Kidney epithelial cell (primary cell): ENCODE measurements at places on chromosomes 4 and X. TPM values are rescaled to one million over a fixed set of nuclear protein-coding genes. Genes with fewer than 3 reads are reported as not detected.

Gene PRR32
- total RNA-seq = not detected in 2 replicates

Gene C4orf33
- 8.2 and 8.5 TPM in 2 replicates for total RNA-seq

Gene DDX53
- total RNA-seq = not detected in 2 replicates

Gene RXFP1
- total RNA-seq = not detected in 2 replicates

Gene GABRG1
- not detected in 2 replicates for total RNA-seq

DNA sequence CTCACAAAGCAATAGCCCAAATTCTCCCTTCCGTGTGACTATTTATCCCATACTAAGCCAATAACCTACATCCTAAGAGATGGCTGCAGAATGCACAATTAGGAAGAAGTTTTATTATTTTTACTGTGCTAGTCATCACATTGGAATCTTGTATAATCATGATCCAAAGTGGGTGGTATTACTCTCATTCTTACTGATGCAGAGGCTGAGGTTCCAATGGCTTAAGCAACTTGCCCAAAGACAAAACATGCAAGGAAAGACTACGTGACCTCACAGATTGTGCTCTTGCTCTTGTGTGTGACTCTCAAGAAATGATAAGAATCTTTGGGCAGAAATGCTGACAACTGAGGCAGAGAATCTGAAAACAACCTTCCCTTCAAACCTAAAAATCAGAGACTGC is 212.2 kb downstream of the LDB2 start:
- peak; percentile 23 for DNase-seq

- DNase-seq = no peak
These were observed 61.6 kb upstream of the TEX13A start for GRCh38 chrX:105282077-105282476.

- DNase-seq = no peak
These were observed 98.4 kb downstream of the AREG start for GRCh38 chr4:74543231-74543781.
